ENCODE measurements at places on chromosomes 5 and 9.

DNA sequence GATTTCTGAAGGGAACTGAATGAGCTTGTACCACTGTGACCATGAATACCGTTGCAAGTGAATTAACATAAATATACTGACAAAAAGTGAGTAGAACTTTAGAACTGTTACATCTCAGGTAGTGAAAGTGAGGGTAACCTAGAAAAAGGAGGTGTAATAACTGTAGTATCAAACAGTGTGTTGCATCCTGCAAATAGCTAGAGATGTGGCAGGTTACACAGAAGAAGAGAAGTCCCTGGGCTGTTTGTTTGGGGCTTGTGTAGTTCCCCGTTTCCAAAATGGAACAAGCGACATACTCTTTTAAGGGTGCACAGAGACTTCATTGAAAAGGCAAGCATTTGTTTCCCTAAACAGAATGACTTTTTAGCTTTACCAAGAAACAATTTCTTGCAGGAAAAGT lies 214.8 kb downstream of the NR3C1 start:
- DNase-seq: no peak

- no peak for DNase-seq
These were observed 195.5 kb upstream of the CLINT1 start for GRCh38 chr5:158054223-158055110.

DNA sequence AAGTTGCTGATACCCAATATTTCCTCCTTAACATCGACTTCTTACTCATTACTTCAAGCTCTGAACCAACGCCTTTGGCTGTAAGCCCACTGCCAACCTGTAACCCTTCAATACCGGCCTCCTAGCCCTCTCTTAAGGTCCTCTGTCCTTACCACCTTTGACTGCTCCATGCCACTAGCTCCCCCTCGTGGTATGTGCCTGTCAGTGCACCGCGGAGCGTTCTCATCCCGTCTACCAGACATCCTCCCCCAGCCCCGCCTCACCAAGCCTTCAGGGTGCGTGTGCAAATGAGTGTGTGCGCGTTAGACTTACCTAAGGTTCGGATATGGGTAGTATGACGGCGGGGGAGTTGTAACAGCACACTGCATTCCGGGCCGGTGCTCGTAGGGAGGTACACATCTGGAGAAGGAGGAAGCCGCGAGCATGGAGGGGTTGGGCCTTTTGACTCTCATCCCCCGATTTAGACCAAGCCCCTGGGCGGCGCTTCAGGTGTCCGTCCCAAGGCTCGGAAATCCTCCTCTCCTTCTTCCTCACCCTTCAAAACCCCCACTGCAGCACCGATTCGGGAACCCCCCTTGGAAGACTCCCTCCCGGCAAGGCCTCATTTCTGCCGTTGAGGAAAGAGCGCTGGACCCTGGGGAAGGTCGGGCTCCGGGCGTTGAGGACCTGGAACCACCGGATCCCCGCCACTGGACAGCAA lies 2.8 kb upstream of the MYORG start:
- DNase-seq: peak; percentile 85

- no peak for DNase-seq
These were observed 19.6 kb downstream of the KDM4C start for GRCh38 chr9:6777213-6777902.

GRCh38 chr9:14303100-14303499 lies 10.8 kb downstream of the NFIB start:
- no peak for DNase-seq

GRCh38 chr5:11619339-11620024 lies 284.8 kb downstream of the CTNND2 start:
- peak; percentile 10 for DNase-seq

GRCh38 chr9:135410831-135411473 lies 68.6 kb upstream of the PPP1R26 start:
- peak; percentile 40 for DNase-seq

GRCh38 chr5:116652196-116652729 lies 77.6 kb upstream of the SEMA6A start:
- DNase-seq: peak; percentile 36

DNA sequence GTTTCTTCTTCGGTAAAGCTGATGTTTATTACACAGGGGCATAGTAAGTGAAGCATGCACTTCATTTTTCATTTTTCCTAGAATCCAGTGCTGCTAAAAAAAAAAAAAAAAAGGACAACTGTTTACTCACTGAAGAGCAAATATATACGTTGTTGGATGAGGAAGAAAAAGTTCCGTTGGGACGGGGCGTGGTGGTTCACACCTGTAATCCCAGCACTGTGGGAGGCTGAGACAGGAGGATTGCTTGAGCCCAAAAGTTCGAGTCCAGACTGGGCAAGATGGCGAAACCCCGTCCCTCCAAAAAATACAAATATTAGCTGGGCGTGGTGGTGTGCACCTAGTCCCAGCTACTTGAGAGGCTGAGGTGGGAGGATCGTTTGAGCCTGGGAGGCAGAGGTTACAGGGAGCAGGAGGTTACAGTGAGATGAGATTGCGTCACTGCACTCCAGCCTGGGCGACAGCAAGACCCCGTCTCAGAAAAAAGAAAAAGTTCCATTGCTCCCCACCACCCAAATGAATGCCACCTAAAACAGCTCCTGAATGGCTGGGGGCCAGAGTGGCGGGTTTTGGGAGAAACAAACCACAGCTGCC lies 60.1 kb upstream of the GNE start:
- no peak for DNase-seq

GRCh38 chr5:177472460-177473442 lies 683 bp downstream of the DBN1 start:
- DNase-seq: peak; percentile 76

GRCh38 chr5:124087752-124088151 lies 575.8 kb downstream of the CSNK1G3 start:
- no peak for DNase-seq
